LNCaP clone FGC (cell line): ENCODE measurements at places on chromosomes 7 and 10.

GRCh38 chr10:29496341-29497162, 138.2 kb downstream of the SVIL start:
- no peak for DNase-seq

DNA sequence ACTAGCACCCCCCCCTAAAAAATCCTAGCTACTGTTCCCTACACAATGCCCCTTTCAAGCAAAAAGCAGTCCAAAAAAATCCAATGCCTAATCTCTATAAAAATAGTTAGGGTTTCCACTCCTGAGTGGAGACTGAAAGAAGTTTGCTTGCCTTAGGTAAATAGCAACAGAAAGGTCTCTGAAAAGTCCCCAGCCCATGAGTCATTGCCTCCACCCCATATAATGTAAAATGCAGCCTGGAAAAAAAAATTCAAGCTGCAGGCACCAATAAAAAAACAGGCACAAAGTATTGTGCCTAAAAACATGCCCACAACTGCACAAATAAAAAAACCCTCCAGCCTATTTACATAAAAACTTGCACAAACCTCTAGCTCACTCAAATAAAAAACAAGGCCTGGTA, 47.5 kb downstream of the ZNF680 start:
- DNase-seq = peak; percentile 36

GRCh38 chr7:85215098-85215497, 28.2 kb upstream of the SEMA3D start:
- no peak for DNase-seq

DNA sequence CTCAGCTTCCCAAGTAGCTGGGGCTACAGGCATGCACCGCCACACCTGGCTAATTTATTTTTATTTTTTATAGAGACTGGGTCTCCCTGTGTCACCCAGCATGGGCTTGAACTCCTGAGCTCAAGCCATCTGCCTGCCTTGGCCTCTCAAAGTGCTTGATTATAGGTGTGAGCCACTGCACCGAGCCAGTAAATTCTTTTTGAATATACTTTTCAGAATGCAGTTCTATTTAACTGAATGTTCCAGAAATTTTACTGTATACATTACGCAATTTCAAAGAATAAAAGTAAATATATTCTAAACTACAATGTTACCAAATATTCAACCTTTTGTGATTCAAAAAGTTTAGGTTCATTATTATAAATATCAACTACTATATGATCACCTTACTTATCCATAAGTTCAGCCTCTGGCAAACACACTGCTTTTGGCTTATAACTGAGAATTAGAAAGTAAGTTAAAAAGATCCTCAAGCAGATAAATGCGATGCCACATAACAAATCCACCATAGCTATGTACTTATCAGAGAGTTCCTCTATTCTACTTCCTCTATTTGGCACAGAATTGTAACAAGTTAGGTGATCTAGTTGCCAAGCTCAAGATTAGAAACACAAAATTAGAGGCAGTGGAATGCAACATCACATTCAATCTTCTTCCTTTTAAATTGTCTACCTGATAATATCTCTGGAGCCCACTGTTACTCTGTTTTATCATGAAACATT, 118.2 kb downstream of the ANK3 start:
- DNase-seq = no peak

DNA sequence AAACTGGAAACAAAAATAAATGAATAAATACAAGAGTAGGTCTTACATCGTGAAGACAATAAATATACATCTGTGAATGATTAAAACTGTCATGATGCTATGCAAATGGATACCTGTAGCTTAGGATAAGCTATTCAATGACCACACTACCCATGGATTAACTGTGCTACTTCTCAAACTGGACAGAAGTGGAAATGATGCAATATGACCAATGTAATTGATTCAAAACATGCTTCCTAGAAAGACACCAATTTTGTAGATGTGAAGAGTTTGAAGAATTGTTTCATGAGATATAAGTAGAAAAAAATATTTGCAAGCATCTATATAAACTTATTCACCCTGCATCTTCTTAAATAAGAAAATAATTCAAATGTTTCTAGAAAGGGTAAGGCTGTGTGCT, 36.1 kb downstream of the TFPI2 start:
- DNase-seq = no peak

DNA sequence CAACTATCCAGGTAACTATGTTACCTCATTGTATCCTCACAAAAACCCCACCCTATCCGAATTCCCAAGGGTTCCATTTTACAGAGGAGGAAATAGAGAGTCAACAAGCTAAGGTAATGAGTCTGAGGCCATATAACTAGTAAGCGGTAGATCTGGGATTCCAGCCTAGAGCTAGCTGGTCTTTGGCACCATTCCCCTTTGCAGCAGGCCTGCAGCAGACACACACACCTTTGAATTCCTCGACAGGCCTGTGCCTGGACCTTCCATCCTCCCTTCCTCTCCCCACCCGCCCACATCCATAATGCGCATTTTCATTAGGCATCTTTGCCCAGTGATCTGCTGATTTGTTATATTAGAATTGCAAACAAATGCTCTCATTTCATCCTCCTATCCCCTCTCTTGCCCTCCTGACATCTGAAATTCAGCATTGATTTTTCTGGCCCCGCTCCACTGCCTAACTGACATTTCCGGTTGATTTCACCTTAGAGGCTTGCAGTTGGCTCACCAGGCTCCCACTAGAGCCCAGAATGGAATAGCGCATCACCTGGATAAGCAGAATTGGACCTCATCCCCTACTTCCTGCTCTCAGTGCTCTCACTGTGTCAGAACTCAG, 129.5 kb downstream of the PLXNA4 start:
- DNase-seq = no peak

GRCh38 chr7:68684246-68684839, 913.9 kb upstream of the AUTS2 start:
- DNase-seq = no peak

GRCh38 chr10:26544932-26545331, 106.8 kb downstream of the APBB1IP start:
- DNase-seq = no peak

- DNase-seq = peak; percentile 70
Observed at GRCh38 chr7:98315318-98315993, 34.0 kb downstream of the BRI3 start.

DNA sequence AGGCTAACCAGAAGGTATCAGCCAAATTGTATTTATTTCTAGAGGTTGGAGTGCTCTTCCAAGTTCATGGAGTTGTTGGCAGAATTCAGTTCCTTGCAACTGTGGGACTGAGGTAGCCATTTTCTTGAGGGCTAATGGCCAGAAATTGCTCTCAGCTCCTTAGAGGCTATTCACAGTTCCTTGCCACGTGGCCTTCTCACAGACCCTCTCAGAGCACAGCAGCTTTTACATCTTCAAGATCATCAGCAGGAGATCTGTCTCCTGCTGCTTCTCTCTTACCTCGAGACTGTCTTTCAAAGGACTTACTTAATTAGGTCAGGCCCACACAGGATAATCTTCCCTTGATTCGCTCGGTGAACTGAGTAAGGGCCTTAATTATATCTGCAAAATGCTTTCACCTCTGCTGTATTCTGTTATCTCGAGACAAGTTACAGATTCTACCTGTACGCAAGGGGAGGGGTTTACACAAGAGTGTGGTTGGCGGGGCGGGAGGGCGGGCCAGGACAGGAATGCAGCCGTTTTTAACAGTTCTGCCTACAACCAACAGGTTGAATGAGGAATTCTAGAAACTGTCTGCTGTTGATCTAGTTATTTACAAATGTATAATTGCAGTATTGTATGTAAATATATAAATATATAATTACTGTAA, 15.0 kb downstream of the MIOS start:
- no peak for DNase-seq

- DNase-seq = no peak
Observed at GRCh38 chr7:149869291-149869650, 4.5 kb upstream of the ATP6V0E2 start.

DNA sequence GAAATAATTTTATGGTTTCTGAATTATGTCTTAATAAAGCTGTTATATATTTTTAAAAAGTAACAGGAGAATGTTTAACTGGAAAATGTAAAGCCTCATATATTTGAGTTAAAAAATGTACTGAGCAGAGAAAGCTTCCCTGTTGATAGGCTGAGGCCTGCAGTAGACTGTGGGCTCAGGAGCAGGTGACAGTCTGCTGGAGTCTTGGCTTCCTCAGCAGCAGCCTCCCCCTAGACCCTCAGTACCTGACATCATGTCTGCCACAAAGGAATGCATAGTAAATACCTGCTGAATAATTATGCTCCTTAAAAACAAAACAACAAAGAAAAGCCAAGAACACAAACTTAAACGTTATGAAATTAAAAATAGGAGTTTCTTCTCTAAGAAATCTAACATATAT, 73.9 kb upstream of the NOBOX start:
- no peak for DNase-seq

DNA sequence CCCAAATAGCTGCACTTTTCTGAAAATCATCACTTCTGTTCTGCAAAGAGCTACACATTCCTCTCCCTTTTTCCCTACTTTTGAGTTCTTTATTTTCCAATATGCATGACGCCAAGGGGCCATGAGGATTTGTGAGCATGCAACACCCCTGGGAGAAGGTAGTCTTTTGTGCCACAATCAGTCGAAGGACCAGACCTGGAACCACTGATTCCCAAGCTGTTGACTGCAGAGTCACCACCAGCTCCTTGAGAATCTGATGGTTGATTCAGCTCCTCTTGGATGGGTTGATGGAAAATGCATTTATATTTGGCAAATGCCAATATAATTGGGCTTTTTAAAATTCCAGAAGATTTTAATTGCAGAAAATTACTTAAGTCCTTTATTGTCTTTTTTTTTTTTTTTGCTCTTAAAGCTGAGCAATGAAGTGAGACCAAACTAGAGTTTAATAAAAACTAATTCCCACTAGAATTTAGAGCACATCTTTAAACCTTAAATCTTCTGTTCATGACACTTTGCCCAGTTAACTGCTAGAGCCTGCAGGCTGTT, 554.1 kb downstream of the TNS3 start:
- DNase-seq = no peak

DNA sequence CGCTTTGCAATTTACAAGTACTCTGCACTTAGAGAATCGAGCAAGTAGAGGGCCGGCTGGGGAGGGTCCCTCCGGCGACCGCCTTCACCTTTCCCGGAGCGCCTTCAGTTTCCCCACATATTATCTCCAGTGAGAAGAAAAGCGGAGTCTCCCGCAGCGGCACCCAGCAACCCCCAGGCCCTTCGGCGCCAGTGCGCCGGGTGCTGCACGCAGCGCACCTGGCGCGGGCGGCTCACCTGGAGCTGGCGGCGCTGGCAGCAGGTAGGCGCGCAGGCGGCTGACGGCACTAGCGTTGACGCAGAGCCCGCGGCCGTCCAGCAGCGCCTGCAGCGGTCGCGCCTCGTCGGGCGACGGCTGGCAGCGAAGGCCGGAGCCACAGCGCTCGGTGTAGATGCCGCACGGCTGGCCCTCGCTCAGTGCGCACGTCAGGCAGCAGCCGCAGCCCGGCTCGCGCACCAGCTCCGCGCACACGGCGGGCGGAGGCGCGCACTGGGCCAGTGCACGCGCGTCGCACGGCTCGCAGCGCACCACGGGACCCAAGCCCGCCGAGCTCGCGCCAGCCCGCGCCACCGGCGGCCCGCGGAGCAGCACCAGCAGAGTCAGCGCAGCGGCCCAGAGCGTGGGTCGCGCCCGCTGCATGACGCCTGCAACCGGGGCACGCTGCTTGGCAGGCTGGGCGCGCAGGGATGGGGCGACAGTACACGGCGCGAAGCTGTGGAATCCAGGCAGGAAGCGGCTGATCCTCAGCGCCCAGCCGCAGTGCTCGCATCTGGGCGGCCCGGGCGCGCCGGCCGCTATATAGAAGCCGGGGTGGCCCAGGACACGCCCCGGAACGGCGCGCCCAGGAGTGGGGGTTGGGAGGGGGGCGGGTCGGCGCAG, at the start of gene IGFBP3:
Gene IGFBP3, minus strand, starts transcription at position 771 of the 879 bp plus-strand sequence. Its CDS starts 132 bp downstream, at position 639.
- DNase-seq = peak; percentile 62

DNA sequence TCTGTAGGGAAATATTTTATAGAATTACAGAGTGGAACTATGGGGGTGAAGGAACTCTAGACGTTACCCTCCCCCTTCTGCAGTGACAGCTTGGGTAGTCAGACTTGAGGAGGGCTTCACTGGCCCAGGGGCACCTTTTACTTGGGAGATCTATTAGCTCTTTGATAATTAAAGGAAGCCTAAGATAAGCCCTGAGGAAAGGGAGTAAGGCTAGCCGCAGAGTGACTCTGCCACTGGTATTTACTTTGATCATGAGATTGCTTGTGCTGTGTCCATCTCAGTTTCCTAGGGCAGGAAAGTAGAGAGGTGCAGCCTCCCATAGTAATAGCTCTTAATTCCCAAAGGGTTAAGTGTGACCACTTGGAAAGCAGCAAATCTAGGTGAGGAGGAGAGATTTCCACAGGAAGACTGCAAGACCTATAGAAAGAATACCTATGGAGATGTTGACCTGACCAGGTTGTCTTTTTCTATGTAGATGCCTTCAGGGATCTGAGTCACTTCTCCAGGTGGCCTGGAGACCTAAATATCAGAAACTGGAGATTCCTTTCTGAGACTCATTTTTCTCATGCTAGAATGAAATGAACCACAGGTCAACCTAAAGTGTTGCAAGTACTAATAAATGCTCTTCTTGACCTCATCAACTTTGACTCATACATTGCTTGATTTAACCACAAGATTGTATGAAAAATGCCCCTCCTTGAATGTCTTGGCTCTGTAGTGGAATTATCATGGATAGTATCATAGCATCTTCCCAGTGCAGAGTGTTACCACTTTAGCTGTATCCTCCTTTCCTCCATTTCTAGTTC, 447.3 kb upstream of the GHITM start:
- DNase-seq = no peak

- DNase-seq = no peak
Observed at GRCh38 chr7:50729962-50730361, 52.7 kb downstream of the GRB10 start.

- DNase-seq = no peak
Observed at GRCh38 chr7:30175180-30175579, 40.4 kb downstream of the MTURN start.

DNA sequence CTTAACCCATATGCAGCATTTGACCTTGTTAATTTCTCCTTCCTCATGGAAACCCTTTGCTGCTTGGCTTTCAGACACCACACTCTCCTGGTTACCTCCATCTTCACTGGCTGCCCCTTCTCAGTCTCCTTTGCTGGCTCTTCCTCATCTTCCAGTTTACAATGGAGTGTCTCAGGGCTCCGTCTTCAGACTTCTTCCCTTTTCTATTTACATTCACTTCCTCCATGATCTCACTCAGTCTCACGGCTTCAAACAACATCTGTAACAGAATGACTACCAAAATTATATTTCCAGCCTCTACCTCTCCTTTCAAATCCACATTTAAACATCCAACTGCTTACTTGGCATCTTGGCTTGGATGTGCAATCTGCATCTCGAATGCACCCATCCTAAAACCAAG, 140.4 kb downstream of the DKK1 start:
- no peak for DNase-seq

DNA sequence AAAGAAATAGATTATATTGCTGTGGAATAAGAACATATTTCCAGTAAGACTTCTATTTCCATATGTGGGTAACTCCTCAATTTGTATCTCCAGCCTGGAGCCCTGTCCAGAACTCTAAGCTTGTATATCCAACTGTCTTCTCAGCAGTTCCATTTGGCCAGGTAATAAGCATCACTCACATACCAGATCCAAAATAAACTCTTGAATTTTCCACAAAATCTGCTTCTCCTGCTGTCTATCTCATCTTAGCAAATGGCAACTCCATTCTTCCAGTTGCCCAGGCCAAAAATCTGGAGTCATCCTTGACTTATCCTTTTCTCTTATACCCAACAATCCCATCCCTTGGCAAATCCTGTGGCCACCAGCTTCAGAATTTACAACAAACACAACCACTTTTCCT, 325.8 kb downstream of the CAMK1D start:
- DNase-seq = no peak

- no peak for DNase-seq
Observed at GRCh38 chr7:134422008-134422407, 36.9 kb downstream of the AKR1B1 start.

- no peak for DNase-seq
Observed at GRCh38 chr10:22684699-22685098, 29.7 kb downstream of the PIP4K2A start.
